ENCODE measurements at places on chromosomes 6 and 20.

DNA sequence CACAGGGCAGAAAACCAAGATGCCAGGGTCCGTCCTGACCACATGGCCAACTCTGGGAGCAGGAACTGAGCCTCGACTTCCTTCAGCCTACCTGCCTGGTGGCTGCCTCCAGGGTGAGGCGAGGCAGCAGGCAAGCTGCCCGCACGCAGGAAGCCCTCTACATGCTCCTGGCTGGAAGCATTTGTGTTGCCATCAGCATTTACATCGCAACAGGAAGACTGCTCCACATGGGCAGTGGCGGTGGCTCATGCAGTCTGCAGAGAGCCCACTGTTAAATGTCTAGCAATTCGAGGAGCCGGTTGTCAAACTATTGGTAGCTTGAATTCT lies 233.8 kb downstream of the SYNDIG1 start:
- no peak for DNase-seq

DNA sequence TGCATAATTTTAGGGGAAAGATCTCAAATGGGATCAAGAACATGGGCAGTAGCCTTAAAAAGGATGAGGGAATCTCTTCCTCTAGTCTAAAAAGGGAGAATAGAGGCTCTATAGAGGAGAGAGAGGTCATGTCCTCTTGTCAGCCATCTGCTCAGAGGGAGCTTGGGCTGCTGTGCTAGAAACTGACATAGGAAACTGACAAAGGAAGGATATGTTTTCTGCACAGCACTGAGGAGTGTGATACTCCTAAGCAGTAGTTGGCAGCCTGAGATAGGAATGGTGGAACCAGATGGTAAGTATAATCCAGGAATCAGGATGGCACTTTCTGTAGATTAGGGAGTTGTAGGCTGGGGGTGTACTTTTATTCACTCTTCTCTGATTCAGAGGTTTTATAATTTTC lies 59.2 kb downstream of the PTPRA start:
- no peak for DNase-seq

- DNase-seq, result peak; percentile 90
Measured at GRCh38 chr6:68559716-68560115, 75.4 kb upstream of the ADGRB3 start.

GRCh38 chr6:148466158-148466557 lies 123.5 kb downstream of the SASH1 start:
- DNase-seq, result no peak

GRCh38 chr6:151701911-151702562 lies 105.4 kb upstream of the ESR1 start:
- DNase-seq, result no peak

GRCh38 chr6:133855991-133856370 lies 32.9 kb upstream of the TCF21 start:
- DNase-seq, result no peak
